HS-27A (cell line): ENCODE measurements at places on chromosomes 6 and 20.

- DNase-seq: no peak
These were observed 17.6 kb upstream of the CTAGE9 start for GRCh38 chr6:131728296-131728939.

DNA sequence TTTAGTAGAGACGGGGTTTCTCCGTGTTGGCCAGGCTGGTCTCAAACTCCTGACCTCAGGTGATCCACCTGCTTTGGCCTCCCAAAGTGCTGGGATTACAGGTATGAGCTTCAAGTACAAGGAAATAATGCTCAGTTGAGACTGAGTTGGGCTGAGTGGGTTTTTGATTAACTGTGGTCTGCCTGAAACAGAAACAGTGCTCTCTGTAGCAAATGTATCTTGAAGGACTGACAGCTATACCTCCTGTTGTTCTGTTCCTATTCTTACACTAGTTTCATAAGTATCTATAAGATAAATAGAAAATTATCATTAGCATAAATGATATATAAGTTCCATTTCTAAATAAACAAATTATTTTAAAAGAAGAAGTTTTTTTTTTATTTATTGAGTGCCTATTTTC, 142.8 kb upstream of the PTPRK start:
- DNase-seq: no peak

DNA sequence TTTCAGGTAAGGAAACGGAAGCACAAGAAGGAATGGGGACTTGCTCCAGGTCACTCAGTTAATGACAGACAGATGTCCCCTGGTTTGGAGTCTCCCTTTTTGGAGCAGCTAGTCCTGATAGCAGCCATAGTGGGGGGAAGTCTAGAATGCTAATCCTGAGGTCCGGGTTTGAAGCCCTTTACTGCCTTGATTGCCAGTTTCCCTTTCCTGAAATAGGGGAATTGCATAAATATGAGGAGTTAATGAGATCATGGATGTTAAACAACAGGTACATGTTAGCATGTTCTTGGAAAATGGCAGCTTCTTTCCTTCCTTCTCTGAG, 341 bp upstream of the TTPAL start:
- no peak for DNase-seq

- DNase-seq: no peak
These were observed 460.4 kb upstream of the SOX4 start for GRCh38 chr6:21132856-21133838.

- DNase-seq: no peak
These were observed 102.0 kb downstream of the ERMARD start for GRCh38 chr6:169853196-169854082.

DNA sequence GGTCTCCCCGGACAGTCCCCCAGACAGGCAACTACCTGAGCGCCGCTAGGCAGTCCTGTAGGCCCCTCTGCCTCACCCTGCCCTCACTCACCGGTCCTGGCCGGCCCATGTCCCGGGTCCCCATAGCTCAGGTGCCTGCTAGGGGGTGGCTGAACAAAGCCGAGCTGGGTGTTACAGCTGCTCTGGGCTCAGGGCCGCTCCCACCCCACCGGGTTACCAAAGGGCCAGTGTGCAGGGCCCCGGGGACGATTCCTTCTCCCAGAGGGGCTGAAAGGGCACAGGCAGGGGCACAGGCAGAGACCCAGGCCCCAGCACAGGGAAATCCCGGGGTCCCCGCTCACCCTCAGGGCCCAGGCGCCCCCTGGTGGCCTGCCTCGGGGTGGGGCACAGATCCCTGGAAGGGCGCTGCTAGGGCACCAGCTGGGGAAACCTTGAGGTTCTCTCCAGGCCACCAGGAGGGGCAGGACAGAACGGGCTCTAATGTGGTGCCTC, 118.4 kb downstream of the GRM4 start:
- no peak for DNase-seq

DNA sequence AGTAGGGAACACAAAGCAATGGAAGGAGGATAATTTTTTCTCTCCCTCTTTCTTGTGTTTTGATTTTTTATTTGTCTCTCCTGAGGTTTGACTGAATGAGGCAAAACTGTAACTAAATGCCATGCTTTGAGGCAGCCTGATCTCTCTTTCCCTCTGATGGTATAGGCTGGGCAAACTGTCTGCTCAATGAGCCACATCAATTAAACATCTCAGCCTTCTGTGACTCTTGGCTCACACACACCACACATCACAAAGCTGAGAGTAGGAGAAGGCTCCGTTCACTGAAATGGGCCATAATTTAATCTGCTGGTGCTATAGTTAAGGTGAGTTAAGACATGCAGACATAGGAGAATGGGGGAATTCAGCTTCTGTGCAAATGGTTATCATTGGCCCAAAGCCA, 28.1 kb upstream of the SCGN start:
- no peak for DNase-seq
